GM06990 (cell line): ENCODE measurements at places on chromosomes 13 and 19.
A peak's percentile ranks its signal among the peaks of the same experiment; 100 is the strongest.

- DNase-seq, result no peak
Observed at GRCh38 chr13:46403851-46404732, 17.0 kb upstream of the RUBCNL start.

DNA sequence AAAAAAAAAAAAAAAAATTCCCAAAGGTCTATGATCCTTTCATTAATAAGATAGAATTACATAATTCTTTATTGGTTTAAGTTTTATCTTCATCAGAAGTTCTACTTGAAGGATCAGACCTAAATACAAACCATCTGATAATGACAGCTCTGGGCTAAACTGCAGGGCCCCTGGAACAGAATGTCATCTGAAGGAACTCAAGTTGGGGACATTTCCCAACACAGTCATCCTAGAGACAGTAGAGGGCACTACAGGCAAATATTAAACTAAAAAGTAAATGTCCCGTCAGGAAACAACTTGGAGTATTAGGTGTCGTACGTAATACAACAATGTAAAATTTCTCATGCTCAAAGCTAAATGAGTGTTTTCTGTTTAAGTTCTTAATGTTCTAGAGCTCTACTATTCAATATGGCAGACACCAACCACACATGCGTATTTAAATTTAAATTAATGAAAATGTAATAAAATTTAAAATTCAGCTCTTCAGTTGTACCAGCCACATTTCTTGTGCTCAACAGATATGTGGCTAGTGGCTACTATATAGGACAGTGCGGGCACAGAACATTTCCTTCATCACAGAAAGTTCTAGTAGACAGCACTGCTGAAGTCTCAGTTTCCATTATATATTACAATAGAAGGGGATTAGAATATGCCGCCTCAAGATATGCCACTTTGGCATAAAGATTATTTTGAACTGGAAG, 21.8 kb upstream of the NAXD start:
- DNase-seq, result no peak

- no peak for DNase-seq
Observed at GRCh38 chr19:1609103-1609396, 3.8 kb upstream of the UQCR11 start.

GRCh38 chr13:33213797-33214196, 71.8 kb downstream of the STARD13 start:
- no peak for DNase-seq

DNA sequence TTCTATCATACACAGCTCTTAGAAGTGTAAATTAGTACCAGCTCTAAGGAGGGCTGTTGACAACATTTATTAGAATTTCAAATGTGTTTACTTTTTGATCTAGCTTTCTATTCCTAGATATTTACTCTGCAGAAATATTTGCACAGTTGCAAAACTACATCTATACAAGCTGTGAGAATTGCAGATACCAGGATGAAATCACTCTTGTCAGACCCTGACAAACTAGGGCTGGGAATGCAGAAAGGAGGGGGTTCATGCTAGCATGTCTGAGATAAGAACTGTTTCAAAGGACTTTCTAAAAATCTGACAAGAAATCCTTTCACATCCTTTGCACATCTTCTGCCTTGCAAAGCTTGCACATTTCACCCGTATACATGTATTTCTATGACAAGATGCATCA, 11.8 kb upstream of the PABPC3 start:
- no peak for DNase-seq

DNA sequence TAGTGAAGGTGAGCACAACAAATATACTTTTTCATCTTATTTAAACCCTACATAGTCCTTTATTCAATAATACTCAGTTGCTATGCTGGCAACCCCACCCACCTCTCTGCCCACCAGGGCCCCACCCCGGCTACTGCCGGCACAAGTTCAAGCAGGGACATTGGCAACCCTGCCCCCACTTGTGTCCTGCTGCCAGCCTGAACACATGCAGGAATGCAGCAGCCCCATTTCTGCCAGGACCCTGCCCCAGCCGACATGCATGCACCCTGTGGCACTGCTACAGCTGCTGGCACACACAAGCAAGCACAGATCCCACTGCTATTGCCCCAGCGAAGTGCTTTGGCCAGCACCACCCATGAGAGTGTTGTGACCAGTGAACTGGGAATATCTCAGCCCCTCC, 289.8 kb downstream of the COG6 start:
- no peak for DNase-seq

DNA sequence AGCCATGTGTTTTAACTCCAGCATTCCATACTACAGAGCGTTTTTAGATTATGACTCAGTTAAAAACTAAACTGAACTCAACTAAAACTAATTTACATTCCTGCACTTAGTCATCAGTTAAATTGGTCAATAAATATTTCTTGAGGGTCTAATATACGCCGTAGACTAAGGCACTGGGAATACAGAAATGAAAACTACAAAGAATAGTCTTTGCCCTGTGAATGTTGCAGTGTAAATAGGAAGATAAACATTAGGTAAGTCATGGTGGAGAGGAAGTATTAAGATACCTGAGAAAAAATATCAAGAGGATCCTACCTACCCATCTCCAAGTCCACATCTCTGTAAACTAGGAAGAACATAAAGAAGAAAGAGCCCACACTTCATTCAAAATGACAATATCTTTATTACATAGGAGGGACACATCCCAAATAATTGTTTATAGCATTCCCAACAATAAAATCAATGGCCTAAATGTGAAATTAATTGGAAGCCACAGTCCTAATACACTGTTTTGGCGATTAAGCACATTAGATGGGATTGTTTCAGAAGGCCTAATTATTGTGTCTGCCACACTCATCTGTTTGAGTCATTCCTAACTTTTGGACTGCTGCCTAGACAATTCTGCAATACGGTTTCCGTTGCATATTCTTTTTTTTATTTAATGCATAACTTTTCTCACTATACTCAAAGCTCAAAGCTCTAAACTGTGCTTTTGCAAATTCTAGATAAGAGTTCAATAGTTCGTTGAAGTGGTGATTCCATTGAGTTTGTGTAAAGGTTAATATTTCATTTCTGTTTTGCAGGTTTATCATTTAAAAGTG, 52.9 kb downstream of the MBNL2 start:
- no peak for DNase-seq

GRCh38 chr19:7852851-7853769, 21.1 kb downstream of the PRR36 start:
- peak; percentile 73 for DNase-seq

DNA sequence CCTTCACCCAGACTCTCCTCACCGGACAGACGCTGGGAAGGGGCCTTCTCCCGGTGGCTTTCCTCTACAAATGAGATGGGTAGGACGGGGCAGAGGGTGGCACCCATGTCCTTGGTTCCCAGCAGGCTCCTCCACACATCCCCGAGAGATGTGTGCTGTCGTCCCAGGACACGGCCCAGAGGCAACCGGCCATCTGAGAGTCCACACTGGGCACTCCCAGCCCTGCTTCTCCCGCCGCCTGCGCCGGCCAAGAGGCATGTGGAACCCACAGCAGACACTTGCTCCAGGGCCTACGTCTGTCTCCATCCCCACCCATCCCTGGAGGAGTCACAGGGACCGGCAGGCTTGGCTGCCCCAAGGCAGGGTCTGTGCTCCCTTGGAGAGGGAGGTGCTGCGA, 179.9 kb downstream of the KDM4B start:
- peak; percentile 14 for DNase-seq

DNA sequence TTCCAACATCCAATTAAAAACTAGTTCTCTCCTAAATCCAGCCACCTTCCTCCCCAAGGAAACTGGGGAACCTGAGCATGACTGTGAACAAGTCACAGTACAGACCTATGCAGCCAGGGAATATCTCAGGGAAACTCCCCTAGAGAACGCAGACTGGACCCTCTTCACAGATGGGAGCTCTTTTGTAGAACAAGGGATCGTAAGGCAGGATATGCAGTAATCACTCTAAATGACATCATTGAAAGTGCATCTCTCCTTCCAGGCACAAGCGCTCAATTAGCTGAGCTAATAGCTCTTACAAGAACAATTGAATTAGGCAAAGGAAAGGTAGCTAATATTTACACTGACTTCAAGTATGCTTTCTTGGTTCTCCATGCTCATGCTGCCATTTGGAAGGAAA, 1331.7 kb downstream of the UQCRFS1 start:
- no peak for DNase-seq

DNA sequence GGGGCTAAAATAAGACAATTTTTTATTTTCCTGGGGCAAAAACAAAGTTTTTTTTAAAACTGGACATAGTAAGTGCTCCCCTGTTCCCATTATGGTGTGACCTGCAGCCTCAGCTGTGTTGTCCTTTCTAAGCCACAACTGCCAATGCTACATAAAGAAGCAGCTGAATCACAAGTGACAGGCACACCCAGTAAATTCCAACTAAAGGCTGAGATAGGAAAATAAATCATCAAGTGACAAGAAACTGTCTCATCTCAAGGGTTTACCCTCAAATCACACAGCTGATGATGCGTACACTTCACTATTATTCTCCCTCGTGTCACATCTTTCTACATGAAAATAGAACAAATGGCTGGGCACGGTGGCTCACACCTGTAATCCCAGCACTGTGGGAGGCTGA, 28.7 kb downstream of the STK24 start:
- DNase-seq, result no peak

GRCh38 chr13:104204177-104204576, 1138.0 kb upstream of the SLC10A2 start:
- DNase-seq, result no peak

- no peak for DNase-seq
Observed at GRCh38 chr19:47221080-47221841, 9.7 kb downstream of the BBC3 start.

GRCh38 chr13:44934724-44935123, 54.5 kb downstream of the NUFIP1 start:
- DNase-seq, result no peak

- peak; percentile 22 for DNase-seq
Observed at GRCh38 chr13:22925881-22926747, 254.7 kb upstream of the SGCG start.

- no peak for DNase-seq
Observed at GRCh38 chr19:34504809-34505291, 23.3 kb downstream of the WTIP start.

- DNase-seq, result no peak
Observed at GRCh38 chr13:26343816-26344215, 89.9 kb downstream of the CDK8 start.

GRCh38 chr13:73960474-73960873, 173.7 kb downstream of the KLF12 start:
- DNase-seq, result no peak

DNA sequence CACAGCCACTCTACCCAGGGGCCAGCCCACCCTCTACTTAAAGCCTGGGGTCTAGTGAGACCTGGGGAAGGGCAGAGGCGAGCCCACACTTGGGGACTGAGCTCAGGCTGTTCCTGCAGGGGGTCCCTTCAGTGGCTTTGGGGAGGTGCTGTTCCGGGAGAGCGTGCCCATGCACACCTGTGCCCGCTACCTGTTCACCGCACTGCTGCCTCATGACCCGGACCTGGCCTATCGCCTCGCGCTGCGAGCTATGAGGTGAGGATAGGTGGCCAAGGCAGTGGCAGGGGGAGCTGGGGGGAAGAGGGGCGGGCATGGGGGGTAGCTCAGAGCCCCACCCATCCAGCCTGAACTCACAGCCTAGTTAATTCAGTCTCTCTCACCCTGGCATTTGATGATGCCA, 24.0 kb downstream of the ZSWIM4 start:
- DNase-seq, result no peak

DNA sequence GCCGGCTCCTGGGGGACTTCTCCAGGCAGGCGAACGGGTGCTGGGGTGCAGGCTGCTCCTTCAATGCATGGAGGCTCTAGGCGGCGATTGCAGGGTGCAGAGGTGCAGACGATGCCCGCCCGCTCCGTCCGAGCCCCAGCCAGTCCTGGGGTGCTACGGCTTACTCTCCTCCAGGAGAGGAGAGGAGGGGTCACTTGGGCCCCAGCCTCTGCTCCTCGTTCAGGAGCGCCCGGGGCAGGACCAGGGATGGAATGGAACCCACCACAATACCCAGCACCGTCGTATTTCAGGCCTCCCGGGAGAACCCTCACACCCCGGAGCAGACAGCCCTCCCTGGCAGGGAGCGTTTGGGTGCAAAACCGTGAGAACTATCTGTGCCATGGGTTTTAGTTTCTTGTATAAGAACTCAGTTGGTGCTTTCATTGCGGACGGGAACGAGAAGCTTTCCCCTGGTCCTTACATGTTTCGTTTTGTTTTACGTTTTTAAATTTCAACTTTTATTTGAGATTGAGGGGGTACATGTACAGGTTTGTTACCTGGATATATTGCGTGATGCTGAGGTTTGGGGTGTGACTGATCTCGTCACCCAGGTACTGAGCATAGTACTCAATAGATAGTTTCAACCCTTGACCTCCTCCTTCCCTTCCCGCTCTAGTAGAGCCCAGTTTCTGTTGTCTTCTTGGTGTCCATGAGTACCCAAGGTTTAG, 46.8 kb downstream of the ARHGEF18 start:
- DNase-seq, result no peak

DNA sequence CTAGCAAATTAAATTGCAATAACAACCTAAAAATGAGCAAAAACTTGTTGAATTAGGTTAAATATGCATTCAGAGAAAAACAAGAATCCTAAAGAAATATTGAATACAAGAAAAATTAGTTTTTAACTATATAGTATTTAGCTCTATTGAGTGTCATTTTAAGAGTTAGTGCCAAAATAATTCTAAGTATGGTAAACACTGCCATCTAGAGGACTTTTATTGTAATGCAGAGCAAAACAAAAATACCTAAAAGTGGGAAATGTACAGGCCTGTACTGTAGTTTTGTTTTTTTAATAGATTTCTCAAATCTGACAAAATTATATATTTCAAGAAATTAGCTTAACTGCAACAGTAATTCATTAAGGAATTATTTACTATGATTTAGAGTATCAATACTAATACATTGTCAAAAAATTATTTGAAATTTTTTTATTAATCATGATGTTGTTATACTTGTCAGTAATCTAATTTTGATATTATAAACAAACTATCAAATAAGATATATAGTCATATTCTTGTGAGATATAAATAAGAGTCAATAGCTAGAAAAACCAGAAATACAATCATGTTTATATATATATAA, 8.2 kb upstream of the PCDH9 start:
- DNase-seq, result no peak

DNA sequence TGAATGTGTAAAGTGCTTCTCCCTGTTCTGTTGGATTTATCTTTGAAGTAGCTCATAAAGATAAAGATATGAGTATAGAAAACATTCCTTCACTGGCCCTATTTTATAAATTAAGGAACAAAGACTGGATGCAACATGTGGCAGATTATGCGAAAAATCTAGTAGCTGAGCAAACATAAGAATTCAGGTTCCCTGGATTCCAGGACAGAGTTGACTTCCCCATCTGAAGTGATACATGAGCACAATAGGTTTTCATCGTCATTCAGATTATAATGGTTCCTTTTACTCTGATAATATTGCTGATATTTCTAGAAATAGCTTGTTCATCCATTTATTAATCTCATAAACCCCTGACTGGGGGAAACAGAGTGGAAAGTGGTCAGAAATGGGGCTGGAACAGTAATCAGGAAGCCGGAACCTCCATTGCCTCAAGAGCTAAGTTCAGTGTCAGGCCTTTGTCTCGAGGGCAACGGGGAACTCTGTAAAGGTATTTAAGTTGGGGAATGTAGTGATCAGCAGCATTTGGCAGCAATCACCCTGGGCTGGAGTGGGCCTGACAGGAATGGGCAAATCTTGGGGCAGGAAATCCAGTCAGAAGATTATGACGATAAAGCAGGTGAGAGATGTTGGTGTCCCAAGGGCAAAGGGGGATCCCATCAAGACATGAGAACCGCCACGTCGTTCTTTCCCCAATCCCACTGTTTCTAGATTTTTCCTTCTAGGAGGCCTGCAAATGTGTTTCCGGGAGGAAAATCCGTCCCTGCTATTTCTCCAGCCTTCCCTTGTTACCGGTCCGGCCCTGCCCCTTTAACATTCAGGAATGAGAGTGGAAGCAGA, 232.5 kb upstream of the SERP2 start:
- no peak for DNase-seq

GRCh38 chr13:106052200-106052767, 483.2 kb downstream of the EFNB2 start:
- no peak for DNase-seq
